Osteocyte (in vitro differentiated cells): ENCODE measurements at places on chromosomes 3 and 15. TPM values are rescaled to one million over a fixed set of nuclear protein-coding genes. Genes with fewer than 3 reads are reported as not detected.

DNA sequence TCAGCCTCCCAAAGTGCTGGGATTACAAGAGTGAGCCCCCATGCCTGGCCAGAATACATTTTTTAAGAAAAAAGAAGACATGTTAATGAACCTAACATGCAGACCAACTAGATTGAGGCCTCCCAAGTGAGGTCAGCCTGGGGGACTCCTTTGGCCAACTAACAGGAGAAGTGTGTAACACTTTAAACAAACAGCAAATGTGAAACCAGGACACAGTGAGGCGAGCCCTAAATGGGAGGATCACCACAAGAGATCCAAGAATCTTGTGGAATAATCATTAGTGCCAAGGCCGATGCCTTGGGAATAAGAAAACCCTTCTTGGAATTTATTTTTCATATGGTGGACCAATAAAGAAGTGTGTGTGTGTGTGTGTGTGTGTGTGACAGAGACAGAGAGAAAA lies 73.9 kb downstream of the ATP10A start:
- DNase-seq: no peak

The SLC22A13 gene
- total RNA-seq: 0.99 and 1.2 TPM in 2 replicates

- DNase-seq: no peak
Measured at GRCh38 chr3:52013802-52014598, 18.3 kb upstream of the RPL29 start.

DNA sequence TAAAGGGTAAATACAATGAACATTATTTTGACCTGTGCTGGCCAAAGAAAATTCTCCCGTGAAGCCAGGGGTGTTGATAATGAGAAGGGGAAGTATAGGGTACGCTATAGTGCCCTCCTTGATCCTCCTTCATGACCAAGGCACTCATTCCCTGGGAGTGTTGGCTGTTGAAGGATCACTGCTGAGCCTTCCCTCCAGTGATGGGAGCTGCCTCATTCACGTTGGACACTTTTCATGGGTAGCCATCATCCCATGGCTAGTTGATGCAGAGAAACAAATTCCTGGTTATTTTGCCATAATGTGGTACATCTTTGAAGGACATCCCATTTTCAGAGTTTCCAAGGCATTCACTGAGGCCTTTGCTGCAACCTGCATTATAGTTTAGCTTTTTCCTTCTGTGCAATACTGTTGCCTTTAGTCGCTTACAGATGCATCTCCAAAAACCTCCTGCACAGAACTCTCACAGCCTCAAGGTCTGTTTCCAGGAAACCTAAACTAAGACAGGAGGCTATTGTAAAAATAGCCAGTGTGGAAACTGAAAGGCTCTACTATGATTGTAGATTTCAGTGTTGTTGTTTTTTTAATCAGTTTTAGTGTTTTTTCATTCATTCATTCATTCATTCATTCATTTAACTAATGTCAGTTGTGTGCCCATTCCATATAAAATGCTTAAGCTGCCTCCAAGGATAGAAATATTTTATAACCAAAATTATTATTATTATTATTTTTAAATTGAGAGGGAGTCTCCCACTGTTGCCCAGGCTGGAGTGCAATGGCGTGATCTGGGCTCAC lies 40.8 kb downstream of the TGFBR2 start:
- no peak for DNase-seq

The SKOR1 gene
- total RNA-seq: 0.42 and 0.48 TPM in 2 replicates

The UPK1B gene
- 0.24 TPM in 1 of 2 replicates, not detected in the other for total RNA-seq

- no peak for DNase-seq
Measured at GRCh38 chr15:43143203-43143941, 10.0 kb downstream of the TMEM62 start.

- no peak for DNase-seq
Measured at GRCh38 chr3:123201223-123201556, 553 bp upstream of the SEC22A start.

- DNase-seq: no peak
Measured at GRCh38 chr15:83927704-83928391, 273.9 kb downstream of the ADAMTSL3 start.

DNA sequence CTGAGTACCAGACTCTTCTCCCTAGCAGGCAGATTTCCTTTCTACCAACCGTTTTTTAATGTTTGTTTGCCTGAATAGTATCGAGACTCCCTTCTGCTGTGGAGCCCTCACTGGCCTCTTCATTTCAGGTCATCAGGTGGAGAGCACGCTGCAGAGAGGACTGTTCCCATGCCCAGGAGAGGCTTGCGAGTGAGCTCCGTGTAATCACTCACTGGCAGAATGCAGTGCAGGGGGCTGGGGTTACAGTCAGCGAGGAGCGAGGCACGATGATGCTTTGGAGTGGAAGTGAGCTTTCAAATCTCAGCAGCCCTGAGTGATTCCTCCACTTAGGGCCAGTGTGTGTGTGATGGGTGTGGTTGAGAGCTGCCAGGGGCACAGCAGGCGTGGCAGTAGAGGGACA lies 385.2 kb downstream of the SHQ1 start:
- DNase-seq: no peak

The KBTBD13 gene
- total RNA-seq: not detected in 2 replicates

GRCh38 chr3:128484404-128485281 lies 8.4 kb downstream of the GATA2 start:
- no peak for DNase-seq

DNA sequence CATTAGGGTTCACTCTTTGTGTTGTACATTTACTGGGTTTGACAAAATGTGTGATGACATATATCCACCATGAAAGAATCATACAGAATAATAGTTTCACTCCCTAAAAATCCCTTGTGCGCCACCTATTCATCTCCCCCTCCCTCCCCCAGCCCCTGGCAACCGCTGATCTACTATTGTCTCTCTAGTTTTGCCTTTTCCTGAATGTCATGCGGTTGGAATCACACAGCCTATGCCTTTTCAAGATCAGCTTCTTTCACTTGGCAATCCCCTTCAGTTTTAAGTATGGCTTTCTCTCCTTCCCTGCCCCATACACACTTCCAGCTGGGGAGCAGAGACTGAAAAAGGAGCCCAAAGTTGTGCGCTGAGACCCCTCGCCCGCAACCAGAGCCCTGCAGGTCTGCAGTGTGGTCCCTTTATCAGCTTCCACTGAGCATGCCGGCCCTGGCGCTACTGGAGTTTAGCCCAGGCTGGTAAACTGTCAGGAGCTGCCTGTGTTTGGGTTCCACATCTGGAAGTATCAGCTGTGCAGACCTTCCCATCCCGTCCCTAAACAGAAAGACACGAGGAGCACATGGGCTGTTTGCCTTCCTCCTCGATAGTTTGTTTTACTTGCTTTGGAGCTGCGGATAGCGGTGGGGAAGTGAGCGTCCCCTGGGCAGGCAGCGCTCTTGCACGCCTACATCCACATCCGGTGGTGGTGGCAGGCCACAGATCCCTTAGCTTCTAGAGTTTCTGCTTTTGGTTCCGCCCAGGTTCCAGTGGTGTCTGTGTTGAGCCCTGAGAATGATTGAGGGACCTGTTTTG lies 12.3 kb downstream of the BOC start:
- DNase-seq: no peak

The MUC13 gene
- total RNA-seq: not detected in 2 replicates

The ST8SIA2 gene
- total RNA-seq: 2.1 and 3.5 TPM in 2 replicates

- DNase-seq: no peak
Measured at GRCh38 chr3:70982284-70982683, 601.2 kb downstream of the FOXP1 start.

- no peak for DNase-seq
Measured at GRCh38 chr15:75577401-75578172, 1.5 kb downstream of the PTPN9 start.

DNA sequence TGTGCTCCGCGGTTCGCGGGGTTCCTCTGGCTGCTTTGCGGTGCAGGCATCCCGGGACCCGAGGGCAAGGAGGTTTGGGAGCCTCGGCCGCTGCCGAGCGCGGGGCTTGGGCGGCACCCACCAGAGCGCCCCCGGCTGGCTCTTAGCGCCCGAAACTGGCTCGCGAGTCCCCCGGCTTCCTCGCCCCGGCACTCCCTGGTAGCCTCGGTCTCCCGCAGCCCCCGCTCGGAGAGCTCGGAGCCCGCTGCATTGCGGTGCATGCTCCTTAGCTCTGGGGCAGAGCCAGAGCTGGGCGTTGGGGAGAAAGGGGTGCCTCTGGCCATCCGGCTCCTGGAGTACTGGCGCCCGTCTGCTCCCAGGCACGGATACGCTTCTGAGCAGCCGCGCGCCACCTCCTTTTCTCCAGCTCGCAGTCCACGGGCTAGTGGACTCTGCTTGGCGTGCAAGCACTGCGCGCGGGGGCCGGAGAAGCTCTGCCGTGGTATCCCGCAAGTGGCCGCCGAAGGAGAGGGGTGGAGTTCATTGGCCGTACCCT lies 753 bp downstream of the EPHB1 start:
- peak; percentile 80 for DNase-seq

The RTP4 gene
- total RNA-seq: 0.21 TPM in 1 of 2 replicates, not detected in the other

- DNase-seq: peak; percentile 76
Measured at GRCh38 chr15:80615783-80616391, 79.2 kb upstream of the ABHD17C start.

The CACNA2D3 gene
- total RNA-seq: 0.18 and 0.46 TPM in 2 replicates

DNA sequence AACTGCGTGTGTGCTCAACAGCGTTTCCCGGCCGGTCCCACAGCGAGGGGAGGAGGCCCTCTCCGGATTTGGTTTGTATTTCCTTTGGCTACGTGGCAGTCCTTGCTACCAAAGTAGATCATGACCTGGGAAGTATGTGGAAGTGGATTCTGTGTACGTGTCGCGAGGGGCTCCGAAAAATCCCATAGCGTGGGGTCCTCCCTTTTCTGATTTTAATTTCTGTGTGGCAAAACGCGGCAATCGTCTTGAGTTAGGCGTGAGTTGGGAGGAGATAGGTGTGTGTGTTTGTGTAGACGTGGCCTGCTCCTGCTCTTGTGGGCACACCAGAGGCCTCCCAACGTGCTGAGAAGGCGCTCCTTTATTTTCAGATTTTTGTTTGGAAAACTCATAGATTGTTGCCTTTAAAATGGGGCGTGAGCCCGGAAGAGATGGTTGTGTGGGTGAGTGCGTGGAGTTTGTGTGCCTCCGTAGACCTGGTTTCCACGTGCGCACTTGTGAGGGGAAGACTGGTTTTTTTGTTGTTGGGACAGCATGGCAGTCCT lies 1.2 kb downstream of the TRIM71 start:
- no peak for DNase-seq

DNA sequence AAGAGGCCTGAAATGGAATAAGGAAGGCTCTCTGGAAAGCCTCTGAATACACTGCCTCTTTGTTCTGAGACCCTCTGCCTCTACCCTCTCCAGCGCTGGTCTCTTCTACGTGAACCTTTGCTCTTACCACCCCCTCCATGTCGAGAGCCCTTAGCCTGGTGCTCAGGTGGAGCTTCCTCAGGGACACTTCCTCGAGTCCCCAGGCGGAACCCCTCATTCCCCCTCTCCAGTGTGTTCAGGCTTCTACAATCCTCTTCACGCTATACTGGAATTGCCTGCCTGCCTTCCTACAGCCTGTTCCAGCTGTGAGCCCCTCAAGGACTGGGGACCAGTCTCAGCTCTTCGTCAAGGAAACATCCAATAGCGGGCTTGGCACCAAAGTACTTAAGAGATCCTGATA lies 7.4 kb downstream of the STIMATE start:
- DNase-seq: peak; percentile 60

DNA sequence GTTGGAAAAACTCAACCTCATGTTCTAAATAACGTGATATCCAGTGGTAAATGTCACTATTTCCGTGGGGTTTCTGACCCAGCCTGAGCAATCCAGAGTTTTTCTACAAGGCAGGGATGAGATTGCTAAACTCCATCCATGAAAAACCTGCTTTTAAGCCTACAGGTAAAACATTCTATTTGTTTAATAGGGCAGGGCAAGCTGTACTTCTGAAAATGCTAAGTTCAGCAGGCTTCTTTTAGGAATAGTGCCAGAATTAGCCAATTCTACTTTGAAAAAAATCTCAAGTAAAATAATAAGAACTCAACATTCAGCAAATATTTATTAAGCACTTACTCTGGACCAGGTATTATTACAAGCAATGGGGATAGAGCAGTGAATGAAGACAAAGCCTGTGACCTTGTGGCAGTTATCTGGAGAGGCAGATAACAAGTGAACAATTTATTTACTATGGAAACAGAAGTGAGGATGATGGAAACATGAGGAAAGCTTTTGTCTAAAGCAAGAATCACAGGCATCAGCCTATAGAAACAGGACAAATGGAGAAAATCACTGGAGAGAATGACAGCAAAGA lies 13.3 kb downstream of the RPSA start:
- DNase-seq: no peak

GRCh38 chr15:80530737-80531365 lies 126.7 kb downstream of the ARNT2 start:
- no peak for DNase-seq

The WDR93 gene
- 0.19 TPM in 1 of 2 replicates, not detected in the other for total RNA-seq

The EOMES gene
- not detected in 2 replicates for total RNA-seq

DNA sequence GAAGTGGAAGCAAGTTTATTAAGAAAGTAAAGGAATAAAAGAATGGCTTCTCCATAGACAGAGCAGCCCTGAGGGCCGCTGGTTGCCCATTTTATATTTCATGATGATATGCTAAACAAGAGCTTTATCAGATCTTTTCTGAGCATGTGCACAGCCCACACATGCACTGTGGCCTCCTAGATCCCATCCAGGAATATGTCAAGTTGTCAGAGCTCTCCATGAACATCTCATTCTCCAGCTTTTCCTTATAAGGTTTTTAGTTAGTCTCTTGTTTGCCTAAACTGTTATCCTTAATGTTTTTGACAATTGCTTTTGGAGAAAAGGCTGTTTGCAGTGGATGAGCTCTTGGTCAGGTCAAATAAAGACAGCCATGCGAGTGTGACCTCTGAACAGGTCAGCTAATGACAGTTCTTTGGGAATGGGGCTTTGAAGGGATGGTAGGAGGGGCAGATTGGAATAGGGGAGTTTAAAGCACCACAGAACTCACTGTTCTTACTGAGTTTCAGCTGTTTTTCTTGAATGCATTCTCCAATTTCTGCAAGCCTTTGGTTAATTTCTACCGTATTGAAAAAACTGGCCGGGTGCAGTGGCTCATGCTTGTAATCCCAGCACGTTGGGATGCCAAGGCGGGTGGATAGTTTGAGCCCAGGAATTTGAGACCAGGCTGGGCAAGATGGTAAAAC lies 69.4 kb upstream of the CRTC3 start:
- no peak for DNase-seq

- no peak for DNase-seq
Measured at GRCh38 chr3:67005974-67006373, 7.9 kb downstream of the KBTBD8 start.

- no peak for DNase-seq
Measured at GRCh38 chr3:120560304-120561250, 35.6 kb upstream of the NDUFB4 start.

The IFT122 gene
- 23.2 and 25.9 TPM in 2 replicates for total RNA-seq

The TBCCD1 gene
- 15.6 and 16.4 TPM in 2 replicates for total RNA-seq

- DNase-seq: no peak
Measured at GRCh38 chr15:67096546-67097294, 31.3 kb downstream of the SMAD3 start.
